ENCODE measurements at places on chromosomes 3 and 15. TPM values are rescaled to one million over a fixed set of nuclear protein-coding genes. Genes with fewer than 3 reads are reported as not detected.

UROC1 gene
- total RNA-seq, result not detected

C2CD4A gene
- total RNA-seq, result 0.15 TPM

UTS2B gene
- total RNA-seq, result not detected

PAK6 gene
- 22.0 TPM for total RNA-seq

ACOX2 gene
- total RNA-seq, result 13.9 TPM

Data from upper lobe of left lung (tissue), 6 donors.